ENCODE measurements at places on chromosomes 2 and 18. TPM values are rescaled to one million over a fixed set of nuclear protein-coding genes. Genes with fewer than 3 reads are reported as not detected.

The KATNAL2 gene
- not detected for total RNA-seq

The AFF3 gene
- total RNA-seq = 7.1 TPM

The HS1BP3 gene
- 40.0 TPM for total RNA-seq

The RNF152 gene
- total RNA-seq = 9.6 TPM

The MATN3 gene
- total RNA-seq = 0.64 TPM

The TPO gene
- 52.5 TPM for total RNA-seq

DNA sequence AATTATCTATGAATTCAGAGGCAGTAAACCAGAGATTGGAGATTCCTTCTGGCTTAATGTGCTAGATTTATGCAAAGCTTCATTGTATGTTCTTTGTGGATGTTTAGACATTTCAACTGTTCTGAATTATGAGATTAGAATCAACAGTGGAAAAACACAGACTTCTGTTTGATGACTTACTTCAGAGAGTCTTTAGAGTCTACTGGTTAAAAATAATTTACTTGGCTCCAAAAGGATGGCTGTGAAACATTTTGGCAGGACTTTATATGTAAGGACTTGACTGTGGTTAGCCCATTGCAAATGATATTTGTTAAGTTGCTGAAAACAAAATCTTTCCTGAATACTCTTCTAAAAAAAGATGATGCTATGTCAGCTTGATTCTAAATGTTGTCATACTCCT is 25.5 kb upstream of the LRRC30 start:
- no peak overlapping the region for H3K4me3 ChIP-seq
- H3K27ac ChIP-seq = no peak overlapping the region
- DNase-seq = no peak

DNA sequence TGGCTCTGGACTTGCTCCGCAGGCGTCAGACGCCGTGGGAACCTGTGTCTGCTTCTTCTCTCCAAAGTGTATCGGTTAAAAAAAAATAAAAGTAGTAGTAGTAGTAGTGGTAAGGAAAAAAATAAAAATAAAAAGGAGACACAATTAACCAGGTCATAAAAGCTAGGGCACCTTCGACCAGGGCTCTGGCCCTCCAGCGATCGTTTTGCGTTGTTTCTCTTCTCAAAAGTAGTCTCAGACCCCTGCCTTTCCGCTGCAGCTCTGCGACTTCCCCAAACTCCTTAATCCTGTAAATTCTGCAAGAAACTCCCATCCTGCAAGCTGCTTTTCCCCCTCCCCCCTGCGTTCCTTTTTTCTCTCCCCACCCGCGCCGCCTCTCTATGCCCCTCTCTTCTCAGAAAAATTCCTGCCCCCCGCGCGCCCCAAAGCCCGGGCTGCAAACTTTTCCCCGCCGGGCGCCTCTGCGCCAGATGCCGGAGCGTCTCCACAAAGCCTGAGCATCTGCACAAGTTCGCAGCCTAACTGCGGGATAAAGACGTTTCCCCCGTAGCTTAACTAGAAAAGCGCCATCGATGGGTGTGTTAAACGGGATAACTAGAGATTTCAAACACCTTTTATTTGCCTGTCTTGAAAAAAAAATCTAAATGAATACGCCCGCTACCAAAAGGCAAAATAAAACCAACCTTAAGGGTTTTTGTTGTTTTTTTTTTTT is 1.8 kb upstream of the SALL3 start:
- no peak overlapping the region for H3K4me3 ChIP-seq
- peaks cover 17% of the 10 kb centered on the region for H3K27me3 ChIP-seq
- H3K36me3 ChIP-seq = no peaks in the 10 kb centered on the region
- DNase-seq = no peak
- no peak overlapping the region for H3K27ac ChIP-seq
- H3K4me1 ChIP-seq = peaks cover 2% of the 10 kb centered on the region

GRCh38 chr2:136207665-136208064 is 89.7 kb upstream of the CXCR4 start:
- H3K4me1 ChIP-seq = no peaks in the 10 kb centered on the region
- no peaks in the 10 kb centered on the region for H3K27me3 ChIP-seq
- H3K36me3 ChIP-seq = no peaks in the 10 kb centered on the region
- no peak for DNase-seq
- H3K27ac ChIP-seq = no peak overlapping the region

DNA sequence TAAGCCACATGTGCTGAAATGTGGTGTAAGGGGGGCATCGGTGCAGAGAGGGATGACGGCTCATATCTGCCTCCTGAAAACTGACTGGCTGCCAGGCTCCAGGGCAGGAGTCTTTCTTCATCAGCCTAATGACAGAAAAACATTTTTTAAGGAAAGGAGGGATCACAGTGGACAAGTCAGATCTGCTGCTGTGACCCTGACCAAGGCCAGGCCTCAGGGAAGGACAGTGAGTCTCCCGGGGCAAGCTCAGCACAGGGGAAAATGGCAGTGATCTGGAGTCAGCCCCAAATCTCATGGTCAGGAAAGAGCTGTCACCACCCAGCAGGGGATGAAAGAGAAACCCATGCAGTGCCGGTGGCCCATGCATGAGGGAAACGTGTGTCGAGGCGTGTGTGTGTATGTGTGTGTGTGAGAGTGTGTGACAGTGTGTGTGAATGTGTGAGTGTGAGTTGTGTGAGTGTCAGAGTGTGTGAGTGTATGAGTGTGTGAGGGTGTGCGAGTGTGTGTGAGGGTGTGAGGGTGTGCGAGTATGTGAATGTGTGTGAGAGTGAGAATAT is 134.5 kb downstream of the INHBB start:
- H3K4me3 ChIP-seq = no peak overlapping the region
- H3K27ac ChIP-seq = no peak overlapping the region

DNA sequence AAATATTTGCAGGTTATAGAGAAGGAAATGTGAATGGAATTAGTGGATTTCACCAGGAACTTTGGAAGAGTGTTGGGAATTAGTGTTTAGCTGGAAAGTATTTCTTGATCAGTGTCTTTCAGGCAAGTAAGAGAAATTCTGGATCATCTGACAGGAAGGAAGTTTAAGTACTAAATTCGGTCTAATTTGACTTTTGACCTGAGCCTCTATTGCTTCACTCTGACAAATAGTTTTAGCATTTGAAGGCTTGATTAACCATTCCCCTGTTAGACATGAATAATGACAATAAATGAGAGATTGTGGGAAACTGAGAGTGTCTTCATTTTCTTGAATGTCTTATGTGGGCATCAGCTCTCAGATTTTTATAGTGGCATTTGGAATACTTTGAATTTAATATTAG is 16.0 kb downstream of the CCNT2 start:
- no peaks in the 10 kb centered on the region for H3K27me3 ChIP-seq
- peaks cover 10% of the 10 kb centered on the region for H3K36me3 ChIP-seq

DNA sequence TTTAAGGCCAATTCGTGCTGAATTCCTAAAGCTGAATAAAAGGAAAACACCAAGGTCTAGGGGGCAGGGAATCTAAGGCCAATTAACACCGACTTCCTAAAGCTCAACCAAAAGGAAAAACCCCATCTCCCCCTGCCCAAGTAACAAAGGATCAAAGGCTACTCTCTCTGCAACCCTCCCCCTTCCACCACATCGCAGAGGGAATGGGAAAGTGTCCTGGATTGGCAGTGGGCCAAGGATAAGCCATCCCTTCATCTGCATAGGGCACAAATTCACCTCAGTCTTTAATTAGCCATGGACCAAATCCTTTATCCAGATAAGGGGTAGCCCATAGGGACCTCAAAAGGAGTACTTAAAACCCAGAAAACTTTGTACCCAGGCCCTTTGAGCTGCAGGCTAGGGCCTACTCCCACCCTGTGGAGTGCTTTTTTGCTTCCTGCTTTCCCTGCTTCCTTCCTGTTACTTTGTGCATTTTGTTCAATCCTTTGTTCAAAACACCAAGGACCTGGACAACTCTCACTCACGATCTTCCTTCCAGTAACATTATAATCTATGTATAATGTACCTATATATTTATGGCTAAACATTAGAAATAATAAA is 2119.8 kb upstream of the CELF4 start:
- no peak overlapping the region for H3K27ac ChIP-seq
- no peaks in the 10 kb centered on the region for H3K27me3 ChIP-seq
- H3K36me3 ChIP-seq = no peaks in the 10 kb centered on the region
- no peaks in the 10 kb centered on the region for H3K4me1 ChIP-seq

GRCh38 chr2:29206941-29207340 is 91.7 kb downstream of the CLIP4 start:
- no peaks in the 10 kb centered on the region for H3K4me1 ChIP-seq
- no peaks in the 10 kb centered on the region for H3K27me3 ChIP-seq
- H3K4me3 ChIP-seq = no peak overlapping the region

All from ascending aorta (tissue), 2 donors.